Activated CD4-positive, CD25-positive, alpha-beta regulatory T cell treated with anti-CD3 and anti-CD28 coated beads, Interleukin-2, amount 50 U/mL, for 72 hours (primary cell): ENCODE measurements at places on chromosomes 5 and 9.
A peak's percentile ranks its signal among the peaks of the same experiment; 100 is the strongest.

DNA sequence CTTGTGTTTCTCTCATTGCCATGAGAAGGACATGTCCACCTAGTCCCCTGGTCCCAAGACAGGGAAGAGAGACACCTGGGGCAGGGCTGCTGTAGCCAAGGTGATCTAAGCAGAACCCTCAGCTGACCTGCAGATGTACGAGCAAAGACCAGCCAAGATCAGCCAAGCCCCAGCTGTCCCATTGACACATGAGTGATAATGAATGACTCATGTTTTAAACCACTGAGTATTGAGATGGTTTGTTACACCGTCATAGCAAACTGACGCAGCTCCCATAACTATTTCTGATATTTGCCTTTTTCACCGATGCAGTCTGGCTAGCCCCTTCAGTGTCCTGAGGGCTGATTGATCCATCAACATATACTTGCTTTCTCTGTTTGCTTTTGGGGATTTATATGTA lies 6.7 kb downstream of the OR1K1 start:
- DNase-seq, result no peak

DNA sequence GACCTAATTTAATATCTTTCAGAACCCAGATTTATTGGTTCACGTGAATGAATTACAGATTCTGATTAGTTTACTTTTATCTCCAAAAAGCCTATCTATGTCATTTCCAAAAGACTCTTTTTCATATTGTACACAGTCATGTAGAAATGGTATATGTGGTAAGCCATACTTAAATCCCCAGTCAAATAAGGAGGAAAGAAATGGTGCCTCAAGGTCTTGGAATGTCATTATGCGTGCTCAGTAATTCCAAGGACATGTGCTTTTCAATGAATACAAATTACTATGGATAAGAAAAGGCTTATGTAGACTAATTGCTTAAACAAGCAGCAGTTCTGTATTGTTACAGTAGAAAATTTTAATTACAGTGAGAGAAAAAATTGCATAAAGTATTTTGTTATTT lies 64.1 kb upstream of the TYRP1 start:
- no peak for DNase-seq

- DNase-seq, result no peak
Observed at GRCh38 chr5:98066910-98067309, 706.6 kb upstream of the RGMB start.

GRCh38 chr9:75089373-75089766 lies 1.1 kb downstream of the OSTF1 start:
- no peak for DNase-seq

GRCh38 chr5:59437176-59437575 lies 456.4 kb downstream of the PDE4D start:
- no peak for DNase-seq

- no peak for DNase-seq
Observed at GRCh38 chr9:136806631-136807201, 1.0 kb upstream of the RABL6 start.

GRCh38 chr9:129174724-129175514 lies 3.1 kb downstream of the IER5L start:
- peak; percentile 40 for DNase-seq
